ENCODE measurements at places on chromosomes 5 and 9.

GRCh38 chr9:98809311-98810101, 2.0 kb downstream of the GALNT12 start:
- no peak for DNase-seq

GRCh38 chr9:130470950-130471349, 26.2 kb downstream of the ASS1 start:
- no peak for DNase-seq

GRCh38 chr5:56712895-56713591, 102.3 kb upstream of the MAP3K1 start:
- no peak for DNase-seq

DNA sequence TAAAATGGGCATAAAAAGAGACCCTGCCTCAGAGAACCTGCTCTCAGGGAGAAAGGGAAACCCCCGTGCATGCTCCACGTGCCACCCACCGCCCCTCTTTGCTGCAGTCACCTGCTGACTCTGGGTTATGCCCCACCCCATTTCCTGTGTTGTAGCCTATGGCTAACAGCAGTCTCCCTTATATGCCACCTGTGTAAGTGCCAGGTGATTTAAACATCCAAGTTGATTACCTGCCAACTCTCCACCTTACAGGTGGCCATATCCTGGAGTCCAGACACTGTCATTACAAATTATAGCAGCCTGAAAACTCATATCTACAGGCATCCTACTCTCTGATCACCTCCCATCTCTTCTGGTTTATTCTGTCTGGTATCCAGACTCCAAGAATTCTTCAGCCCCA, 242.6 kb downstream of the HSPA4 start:
- no peak for DNase-seq

DNA sequence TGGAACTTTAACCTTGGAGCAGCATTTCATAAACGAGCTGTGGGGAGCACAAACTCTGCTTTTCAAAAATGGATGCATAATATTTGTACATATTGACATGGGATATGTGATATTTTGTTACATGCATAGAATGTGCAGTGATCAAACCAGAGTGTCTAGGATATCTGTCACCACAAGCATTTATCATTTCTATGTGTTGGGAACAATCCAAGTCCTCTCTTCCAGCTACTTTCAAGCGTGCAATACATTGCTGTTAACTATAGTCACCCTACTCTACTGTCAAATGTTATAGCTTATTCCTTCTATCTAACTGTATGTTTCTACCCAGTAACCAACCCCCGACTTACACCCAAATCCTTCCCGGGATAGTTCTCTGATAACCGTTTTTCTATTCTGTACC, 15.0 kb upstream of the C5orf58 start:
- no peak for DNase-seq

DNA sequence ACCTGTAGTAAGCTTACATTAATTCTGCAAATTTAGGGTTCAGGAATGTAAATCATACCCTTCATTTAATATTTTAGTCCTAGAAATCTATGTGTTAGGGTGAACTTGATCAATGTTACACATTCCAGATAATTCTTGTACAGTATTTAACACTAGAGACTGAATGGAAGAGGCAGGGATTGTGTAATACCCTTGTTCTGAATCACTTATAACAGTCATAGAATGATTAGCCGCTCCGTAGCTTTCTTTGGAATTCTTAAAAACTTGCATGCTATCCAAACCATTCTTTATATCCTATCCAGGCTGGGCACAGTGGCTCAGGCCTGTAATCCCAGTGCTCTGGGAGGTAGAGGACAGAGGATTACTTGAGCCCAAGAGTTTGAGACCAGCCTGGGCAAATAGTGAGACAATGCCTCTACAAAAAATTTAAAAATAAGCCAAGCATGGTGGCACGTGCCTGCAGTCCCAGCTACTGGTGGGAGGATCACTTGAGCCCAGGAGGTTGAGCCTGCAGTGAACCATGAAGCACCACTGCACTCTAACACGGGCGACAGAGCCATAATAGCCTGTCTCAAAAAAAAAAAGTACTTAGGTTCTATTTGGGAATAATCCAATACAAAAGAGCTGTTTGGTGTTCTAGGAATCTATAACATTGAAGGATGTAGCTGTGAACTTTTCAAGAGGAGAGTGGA, 8.3 kb downstream of the ZNF483 start:
- DNase-seq: peak; percentile 28

DNA sequence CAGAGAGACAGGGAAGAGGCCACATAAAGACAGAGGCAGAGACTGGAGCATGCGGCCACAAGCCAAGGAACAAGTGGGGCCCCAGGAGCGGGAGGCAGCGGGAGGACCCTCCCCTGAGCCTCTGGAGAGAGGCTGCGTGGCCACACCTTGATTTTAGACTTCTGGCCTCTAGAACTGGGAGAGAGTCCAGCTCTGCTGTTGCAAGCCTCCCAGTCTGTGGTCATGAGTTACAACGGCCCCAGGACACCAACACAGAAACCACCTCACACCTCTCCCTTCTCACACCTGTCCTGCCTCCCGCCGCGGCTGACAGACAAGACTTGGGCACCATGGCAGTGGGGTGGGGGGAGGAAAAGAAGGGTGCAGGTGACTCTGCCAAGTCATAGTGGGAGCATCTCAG, 2.2 kb downstream of the INPP5E start:
- no peak for DNase-seq

GRCh38 chr5:171848911-171849520, 63.4 kb downstream of the SMIM23 start:
- no peak for DNase-seq

GRCh38 chr5:135534609-135535419, 950 bp downstream of the NEUROG1 start:
- no peak for DNase-seq

DNA sequence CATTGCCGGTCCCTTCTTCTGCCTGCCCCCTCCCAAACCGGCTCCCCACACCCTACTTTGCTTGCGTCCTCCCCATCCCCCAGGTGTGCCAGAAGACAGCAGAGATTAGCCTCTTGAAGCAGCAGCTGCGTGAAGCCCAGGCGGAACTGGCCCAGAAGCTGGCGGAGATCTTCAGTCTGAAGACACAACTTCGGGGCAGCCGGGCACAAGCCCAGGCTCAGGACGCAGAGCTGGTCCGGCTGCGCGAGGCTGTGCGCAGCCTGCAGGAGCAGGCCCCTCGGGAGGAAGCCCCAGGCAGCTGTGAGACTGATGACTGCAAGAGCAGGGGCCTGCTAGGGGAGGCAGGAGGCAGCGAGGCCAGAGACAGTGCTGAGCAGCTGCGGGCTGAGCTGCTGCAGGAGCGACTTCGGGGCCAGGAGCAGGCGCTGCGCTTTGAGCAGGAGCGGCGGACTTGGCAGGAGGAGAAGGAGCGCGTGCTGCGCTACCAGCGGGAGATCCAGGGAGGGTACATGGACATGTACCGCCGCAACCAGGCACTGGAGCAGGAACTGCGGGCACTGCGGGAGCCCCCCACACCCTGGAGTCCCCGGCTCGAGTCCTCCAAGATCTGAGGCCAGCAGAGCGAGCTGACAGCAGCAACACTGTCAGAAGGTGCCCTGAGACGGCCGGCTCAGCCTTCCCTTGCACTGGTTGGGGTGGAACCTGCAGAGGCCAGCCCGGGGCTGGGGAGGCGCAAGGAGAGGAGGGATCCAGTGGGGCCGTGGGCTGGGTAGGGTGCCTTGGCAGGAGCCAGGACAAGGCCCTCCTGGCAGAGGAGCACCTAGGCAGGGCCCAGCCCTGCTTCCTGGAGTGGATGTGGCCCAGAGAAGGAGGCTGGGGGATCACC, 8.3 kb downstream of the N4BP3 start:
- no peak for DNase-seq

DNA sequence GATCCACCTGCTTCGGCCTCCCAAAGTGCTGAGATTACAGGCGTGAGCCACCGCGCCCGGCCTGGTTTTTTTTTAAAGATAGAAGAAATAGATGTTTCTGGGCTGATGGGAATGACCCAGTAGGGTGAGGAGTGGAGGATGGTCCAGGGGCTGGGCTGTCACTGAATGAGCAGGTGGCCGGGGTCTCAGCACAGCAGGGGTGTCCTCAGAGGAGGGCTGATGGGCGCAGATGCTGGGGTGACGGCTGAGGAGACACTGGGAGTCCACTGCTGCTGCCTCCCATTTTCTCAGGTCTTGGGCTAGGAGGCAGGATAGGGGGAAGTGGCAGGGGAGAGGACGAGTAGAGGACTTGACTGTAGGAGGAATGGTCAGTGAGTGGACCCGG, 2.3 kb upstream of the TOR4A start:
- DNase-seq: no peak

DNA sequence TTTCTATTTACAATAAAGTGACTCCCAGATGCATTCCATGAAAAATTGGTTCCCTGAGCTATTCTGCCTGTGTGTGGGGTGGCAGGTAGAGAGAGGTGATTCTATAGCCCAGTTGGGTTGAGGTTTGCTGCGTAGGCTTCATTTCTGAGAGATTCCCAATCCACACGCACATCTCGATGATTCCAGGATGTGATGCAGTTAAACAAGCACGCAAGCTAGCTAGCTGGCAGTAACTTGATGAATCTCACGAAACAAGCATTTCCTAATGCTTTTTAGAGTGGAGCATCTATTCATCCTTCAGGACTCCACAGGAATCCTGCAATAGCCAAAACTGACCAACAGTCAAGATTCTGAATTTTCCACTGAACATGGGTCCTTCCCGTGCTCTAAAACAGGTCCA, 43.8 kb upstream of the CER1 start:
- DNase-seq: no peak

- DNase-seq: no peak
These were observed 67.5 kb downstream of the HSPA4 start for GRCh38 chr5:133119233-133119711.

- DNase-seq: no peak
These were observed 282.7 kb downstream of the KCNN2 start for GRCh38 chr5:114644576-114644975.

- DNase-seq: no peak
These were observed 32.0 kb downstream of the PTGS1 start for GRCh38 chr9:122402874-122403273.

DNA sequence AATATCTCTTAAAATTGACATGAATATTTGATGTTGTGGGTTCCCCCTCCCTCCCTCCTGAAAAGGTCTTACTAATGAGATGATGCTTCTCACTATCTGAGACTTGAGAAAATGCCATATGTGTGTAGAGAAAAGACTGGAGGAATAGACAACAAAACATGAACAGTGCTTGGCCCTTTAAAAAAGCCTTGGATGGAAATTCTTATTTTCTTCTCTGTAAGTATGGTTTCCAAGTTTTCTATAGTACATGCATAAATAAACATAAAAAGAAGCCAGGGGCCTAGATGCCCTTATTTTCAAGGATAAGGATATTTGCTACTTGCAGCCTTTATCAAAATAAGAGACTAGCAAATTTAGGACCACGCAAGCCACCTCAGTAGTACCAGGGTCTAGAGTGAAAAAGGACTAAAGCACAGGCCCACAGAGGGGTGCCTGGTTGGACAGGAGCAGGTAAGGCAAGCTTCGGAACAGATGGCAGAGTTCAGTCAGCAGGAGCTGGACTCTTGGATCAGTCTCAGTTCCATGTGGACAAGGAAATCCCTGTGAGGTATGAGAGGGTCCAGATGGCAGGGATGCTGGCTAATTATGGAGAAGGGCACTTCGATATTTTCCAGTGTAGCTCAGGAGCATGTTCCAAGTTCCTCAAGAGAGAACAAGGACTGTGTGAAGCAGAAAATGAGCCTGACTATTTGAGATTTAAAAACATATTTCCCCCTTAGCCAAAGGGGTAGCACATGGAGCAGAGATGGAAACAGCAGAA, 4.6 kb upstream of the ANP32B start:
- DNase-seq: no peak

GRCh38 chr5:178674334-178674733, 47.5 kb upstream of the CLK4 start:
- no peak for DNase-seq

GRCh38 chr5:53291528-53291927, 182.0 kb upstream of the MOCS2 start:
- DNase-seq: no peak

DNA sequence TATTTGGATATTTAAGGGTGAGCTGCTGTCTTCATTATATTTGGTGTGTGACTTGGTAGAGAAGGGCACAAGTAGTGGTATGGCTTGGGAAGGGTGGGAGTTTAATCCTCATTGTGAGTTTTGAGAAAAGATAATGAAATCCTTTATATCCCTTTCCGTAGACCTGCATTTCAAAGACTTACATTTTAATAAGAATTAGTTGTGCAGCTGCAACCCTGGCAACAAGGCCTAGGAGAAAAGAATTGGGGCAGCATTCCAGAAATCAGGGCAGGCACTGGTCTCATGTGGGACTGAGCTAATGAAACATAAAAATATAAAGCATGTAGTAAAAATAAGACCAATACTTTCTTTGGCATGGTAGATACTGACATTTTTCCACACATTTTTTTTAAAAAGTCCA, 60.5 kb downstream of the CDC42SE2 start:
- no peak for DNase-seq

DNA sequence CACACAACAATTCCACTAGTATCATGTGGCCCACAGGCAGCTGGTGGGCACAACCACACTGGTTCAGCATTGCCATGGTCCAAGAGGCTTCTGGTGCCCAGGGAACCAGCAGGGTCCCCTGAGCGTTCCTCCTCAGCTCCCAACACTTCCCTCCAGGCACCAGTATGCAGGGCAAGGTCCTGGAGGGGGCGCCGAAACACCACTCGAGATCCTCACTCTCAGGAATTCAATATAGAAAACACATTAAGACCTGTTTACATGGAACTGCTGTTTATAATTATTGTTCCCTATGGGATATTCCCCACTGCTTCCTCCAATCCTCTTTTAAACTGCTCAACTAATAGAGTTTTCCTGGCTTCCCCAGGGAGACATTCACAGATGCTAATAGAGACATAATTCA, 91.9 kb upstream of the GABRP start:
- no peak for DNase-seq

GRCh38 chr5:163773226-163773625, 267.8 kb downstream of the MAT2B start:
- DNase-seq: no peak

- peak; percentile 41 for DNase-seq
These were observed 853 bp downstream of the DCP2 start for GRCh38 chr5:112977440-112977861.

- no peak for DNase-seq
These were observed 104.3 kb downstream of the GRIA1 start for GRCh38 chr5:153594785-153595184.

DNA sequence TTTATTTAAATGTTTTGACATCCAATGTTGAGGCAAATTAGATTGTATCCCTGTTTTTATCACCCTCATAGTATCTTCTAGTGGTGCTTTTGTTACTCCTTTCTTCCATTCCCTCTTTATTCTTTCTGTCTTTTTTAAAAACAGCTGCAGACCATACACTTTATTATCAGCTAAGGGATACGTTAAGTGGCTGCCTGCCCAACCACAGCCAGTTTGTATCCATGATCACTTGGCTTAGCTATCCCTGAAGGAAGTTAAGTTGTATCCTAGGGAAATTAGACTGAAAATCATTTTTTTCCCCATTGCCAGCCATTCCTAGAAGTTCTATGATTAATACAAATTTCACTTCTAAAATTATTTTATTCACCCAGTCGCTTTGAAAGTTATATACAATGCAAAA, 1032.7 kb downstream of the NR2F1-AS1 start:
- DNase-seq: no peak

GRCh38 chr5:177040814-177041420, 18.4 kb downstream of the ZNF346 start:
- no peak for DNase-seq

Data from RKO (cell line).